ENCODE measurements at places on chromosomes 13 and 19.

DNA sequence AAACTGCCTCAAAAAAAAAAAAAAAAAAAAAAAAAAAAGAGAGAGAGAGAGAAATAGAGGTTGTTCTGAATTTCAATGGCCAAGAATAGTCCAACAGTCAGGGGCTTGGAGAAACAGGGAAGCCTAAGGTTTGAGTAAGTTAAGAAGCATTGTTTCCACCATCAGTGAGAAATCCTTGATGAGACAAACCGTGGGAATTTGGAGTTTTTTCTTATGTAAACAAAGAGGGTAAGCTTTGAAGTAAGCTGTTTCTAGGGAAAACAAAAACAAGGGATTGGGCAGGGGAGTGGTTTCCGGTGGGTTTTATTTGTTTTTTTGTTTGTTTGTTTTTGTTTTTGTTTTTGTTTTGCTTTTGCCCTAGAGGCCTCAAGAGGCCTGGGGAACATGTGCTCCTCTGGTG, 11.2 kb upstream of the ERVV-1 start:
- DNase-seq, result no peak

DNA sequence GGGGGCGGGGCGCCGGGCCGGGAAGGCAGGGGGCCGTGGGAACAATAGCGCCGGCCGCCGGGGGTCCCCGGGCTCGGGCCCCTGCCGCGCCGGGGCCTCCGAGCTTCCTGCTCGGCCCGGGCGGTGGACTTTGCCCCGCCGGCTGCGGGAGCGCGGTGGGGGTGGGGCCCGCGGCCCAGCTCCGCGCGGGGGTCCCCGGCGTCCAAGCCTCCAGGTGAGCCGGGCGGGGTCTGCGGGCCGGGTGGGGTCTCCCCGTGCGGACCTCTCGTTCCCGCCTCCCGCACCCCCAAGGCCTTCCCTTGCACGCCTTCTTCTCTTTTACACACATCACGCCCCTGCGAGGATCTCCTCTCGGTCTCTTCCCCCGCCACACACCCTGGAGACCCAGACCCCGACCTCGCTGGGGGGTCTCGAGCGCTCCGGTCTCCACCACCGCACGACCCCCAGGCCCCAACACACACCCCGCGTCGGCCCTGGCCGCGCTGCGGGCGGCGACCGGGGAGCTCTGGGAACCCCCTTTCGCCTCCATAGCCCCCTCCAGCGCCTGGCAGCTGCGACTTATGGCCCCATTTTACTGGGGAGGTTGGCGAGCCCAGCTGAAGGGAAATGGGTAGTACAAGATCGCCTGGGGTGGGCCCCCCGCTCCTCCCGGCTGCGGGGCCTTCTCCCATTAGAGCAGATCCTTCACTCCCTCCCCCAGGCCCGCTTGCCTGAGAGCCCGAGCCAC, 711 bp downstream of the CAMSAP3 start:
- DNase-seq, result no peak

GRCh38 chr13:25065974-25066770, 29.8 kb upstream of the PABPC3 start:
- no peak for DNase-seq

GRCh38 chr13:99892196-99892613, 79.4 kb downstream of the ZIC5 start:
- no peak for DNase-seq

GRCh38 chr19:29872224-29872731, 60.5 kb downstream of the CCNE1 start:
- no peak for DNase-seq
